ENCODE measurements at places on chromosomes 5 and 9.

DNA sequence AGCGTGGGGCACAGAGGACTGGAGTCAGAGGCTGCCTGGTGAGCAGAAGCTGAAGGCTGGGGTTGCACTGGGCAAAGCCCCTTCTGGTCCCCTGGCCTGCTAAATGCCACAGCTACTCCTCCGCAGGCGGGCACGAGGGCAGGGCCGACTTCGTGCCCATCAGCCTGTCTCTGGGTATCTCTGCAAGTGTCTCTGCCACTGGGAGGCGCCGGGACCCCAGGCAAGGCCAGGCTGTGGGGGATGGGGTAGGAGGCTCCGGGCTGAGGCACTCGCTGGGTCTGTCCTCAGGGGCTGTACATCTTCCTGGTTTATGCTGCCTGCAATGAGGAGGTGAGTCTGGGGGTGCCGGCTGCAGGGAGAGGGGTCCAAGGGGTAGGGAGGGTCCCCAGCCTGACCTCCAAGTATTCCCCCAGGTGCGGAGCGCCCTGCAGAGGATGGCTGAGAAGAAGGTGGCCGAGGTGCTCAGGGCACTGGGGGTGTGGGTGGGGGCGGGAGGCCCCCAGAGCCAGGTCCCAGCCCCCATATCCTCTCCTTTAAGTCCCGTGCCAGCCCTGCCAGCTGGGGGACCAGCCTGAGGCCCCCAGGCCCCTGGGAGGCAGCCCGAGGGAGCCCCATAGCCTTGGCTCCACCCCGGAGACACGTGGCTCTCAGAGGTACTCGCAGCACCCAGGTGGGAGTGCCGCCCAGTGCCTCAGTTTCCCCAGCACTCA, 25.1 kb downstream of the ADGRD2 start:
- DNase-seq = no peak

DNA sequence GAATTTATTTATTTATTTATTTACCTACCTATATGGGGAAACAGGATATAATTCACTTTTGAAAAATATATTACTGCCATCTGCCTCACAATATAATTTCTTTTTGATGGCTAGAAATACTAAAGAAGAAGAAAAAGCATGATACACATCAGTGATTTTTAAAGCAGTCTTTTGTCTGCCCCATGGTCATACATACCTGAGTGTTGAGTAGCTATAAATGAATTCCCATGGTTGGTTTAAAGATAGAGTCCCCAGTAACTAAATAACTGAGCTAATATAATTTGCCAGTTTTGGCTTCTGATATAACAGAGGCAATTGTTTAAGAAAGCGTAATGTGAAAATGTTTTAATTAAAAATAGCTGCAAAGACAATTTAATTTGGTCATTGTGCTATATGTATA, 447.8 kb downstream of the PDE4D start:
- DNase-seq = no peak

GRCh38 chr5:142767911-142768310, 2.3 kb upstream of the ARHGAP26 start:
- no peak for DNase-seq

DNA sequence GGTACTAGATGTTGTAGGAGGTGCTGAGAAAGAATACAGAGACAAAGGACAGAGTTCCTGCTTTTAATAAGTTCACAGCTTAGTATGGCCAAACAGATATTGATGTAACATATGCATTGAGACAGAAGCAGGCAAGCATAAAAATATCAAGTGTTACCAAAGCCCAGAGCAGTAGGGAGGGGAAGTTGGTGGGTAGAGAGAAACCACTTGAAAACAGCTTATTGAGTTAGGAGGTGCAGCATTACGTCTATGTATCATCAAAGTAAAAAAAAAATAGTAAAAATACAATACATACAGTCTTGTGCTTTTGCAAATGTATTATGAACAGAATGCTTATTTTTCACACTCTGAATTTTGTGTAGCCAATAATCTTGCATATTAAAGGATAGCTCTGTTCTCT, 441.8 kb upstream of the SGCD start:
- DNase-seq = no peak

GRCh38 chr9:136608348-136609159, 54.2 kb upstream of the EGFL7 start:
- no peak for DNase-seq
